Lung microvascular endothelial cell (primary cell): ENCODE measurements at places on chromosomes 16 and 17. TPM values are rescaled to one million over a fixed set of nuclear protein-coding genes. Genes with fewer than 3 reads are reported as not detected.

CDH1 gene
- not detected in 2 replicates for total RNA-seq

KIF18B gene
- 0.60 and 1.3 TPM in 2 replicates for total RNA-seq

HES7 gene
- 0.22 TPM in 1 of 2 replicates, not detected in the other for total RNA-seq

IGFBP4 gene
- 163 and 193 TPM in 2 replicates for total RNA-seq

PRAC1 gene
- not detected in 2 replicates for total RNA-seq
